H7 (cell line): ENCODE measurements at places on chromosomes 2 and 18. TPM values are rescaled to one million over a fixed set of nuclear protein-coding genes. Genes with fewer than 3 reads are reported as not detected.

GRCh38 chr18:13269521-13270011 lies 51.0 kb downstream of the LDLRAD4 start:
- DNase-seq, result no peak

- DNase-seq, result no peak
Observed at GRCh38 chr2:100895402-100895801, 75.5 kb downstream of the NPAS2 start.

Gene SMYD1
- 0.07 and 0.17 TPM in 2 replicates for total RNA-seq

Gene FBXO36
- total RNA-seq, result 7.9 and 10.2 TPM in 2 replicates

DNA sequence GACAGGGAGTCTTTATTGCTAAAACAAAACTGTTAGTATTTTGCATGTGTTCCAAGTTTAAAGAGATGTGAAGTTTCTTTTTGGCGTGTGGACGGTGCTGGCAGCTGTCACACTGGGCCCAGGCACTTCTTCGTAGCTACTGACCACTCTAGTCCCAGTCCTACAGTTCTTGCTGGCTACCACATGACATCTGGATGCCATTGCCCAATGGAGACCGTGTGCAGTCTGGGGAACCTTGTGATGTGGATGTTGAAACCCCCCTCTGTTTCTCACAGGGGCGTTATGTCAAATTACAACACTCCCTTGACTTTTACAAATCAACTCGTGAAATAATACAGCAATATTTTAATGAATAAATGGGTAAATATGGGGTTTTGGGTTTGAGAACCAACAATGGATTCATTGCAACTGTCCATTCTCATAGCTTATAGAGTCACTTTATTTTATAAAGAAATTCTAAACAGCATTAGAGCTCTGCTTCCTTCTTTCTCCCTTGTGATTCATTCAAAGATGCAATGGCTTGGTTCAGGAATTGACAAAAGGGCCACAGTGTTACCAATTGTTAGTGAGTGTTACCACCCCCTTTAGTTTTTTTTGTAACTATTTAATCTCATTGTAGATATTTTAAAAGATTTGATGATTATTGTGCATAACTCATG lies 1.2 kb downstream of the GPD2 start:
- no peak for DNase-seq

DNA sequence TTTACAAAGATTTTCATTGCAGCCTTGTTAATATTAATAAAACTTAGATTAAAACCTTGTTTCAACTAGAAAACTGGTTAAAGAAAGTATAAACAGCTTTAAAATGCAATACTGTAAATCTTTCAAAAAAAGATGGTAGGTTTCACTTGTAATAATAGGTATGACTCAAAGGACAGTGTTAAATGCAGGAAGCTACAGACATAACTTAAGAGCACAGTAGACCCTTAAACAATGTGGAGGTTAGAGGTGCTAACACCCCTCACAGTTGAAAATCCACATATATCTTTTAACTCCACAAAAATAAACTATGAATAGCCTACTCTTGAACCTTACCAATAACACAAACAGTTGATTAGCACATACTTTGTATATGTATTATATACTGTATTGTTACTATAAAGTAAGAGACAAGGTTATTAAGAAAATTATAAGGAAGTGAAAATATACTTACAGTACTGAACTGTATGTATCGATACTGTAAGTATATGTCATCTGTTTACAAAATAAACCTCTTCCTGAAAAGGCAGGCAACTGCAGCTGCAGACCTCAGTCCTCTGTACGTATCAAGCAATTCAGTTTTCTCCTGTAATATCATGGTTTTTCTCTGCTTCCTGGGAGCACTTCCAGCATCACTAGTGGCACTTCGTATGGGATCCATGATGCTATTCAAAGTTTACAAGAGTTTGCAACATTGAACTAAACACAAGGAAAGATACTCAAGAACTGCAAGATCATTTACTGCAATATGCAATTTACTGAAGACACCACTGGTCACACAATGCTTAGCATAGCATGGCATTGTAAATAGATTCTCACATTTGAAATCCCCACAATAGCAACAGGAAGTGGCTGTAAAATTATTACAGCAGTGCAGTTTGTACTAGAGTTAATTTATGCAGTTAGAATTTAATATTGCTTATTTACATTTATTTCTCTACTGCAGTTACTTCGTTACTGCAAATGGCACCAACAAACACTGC lies 610.5 kb upstream of the LRRTM4 start:
- no peak for DNase-seq

- no peak for DNase-seq
Observed at GRCh38 chr2:234714711-234715110, 217.8 kb upstream of the ARL4C start.

Gene CYP1B1
- 7.3 and 9.2 TPM in 2 replicates for total RNA-seq

DNA sequence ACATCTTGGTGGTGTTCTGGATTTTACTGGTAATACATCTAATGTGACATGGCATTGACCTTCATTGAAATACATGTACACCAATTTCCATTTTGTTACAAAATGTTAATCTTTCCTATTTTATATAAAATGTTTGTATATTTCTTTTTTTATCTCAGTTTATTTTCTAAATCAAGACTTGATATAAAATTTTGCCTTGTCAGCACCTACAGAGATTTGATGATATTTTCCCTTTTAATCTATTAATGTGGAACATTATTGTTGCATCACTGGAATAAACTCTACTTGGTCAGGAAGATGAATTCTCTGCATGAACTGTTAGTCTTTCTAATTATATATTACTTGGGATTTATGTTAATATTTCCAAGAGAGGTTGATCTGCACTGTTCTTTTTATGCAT lies 294.0 kb upstream of the ETAA1 start:
- DNase-seq, result no peak

DNA sequence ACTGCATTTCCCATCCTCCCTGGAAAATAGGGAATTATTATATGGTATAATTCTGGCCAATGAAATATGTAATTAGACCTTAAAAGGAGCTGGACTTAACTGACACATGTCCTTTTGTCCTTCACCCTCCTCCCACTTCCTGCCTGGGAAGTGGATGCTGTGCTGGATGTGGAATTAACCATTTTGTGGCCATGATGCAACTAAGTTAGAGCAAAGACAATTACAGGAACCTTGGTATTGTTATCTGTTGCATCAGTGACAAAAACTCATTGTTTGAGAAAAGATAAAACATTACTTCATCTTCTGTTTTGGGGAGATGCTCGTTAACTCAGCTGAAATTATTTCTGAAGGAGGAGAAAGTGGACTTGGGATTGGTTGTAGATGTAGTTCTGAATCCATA lies 227.7 kb upstream of the BOD1L2 start:
- no peak for DNase-seq

- DNase-seq, result no peak
Observed at GRCh38 chr2:101900375-101900774, 91.4 kb upstream of the IL1R2 start.
